ENCODE measurements at places on chromosomes 2 and 18.

DNA sequence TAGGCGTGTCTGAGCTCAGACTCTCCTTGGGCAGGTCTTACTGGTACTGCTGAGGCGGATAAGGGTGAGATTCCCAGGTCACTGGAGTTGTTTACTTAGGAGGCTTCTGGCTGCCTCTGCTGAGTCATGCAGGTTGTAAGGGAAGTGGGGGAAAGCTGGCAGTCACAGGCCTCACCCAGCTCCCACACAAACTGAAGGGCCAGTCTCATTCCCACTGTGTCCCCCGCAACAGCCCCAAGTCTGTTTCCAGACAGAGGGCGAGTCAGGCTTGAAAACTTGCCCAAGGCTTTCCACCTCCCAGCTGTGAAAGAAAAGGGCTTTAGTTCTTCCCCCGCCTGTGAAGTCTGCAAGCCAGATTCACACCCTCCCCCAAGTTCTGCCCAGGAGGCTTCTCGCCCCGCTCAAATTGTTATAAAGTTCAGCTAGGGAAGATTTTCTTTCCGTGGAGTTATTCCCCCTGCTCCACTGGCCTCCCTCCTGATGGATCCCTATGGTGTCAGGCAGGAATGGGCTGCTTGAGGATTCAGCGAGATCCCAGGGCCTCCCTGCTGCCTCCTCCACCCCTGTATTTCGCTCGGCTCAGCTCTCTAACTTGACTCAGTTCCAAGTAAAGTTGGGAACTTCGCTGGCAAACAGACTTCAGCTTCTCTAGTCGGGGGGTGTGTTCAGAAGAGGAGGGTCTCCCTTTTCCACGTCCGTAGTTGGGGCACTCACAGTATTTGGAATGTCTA, 248.6 kb downstream of the NR4A2 start:
- no peaks in the 10 kb centered on the region for H3K36me3 ChIP-seq
- H3K4me1 ChIP-seq = no peaks in the 10 kb centered on the region
- no peak overlapping the region for H3K27ac ChIP-seq

GRCh38 chr2:179170901-179171300, 93.7 kb downstream of the SESTD1 start:
- H3K27ac ChIP-seq = no peak overlapping the region
- H3K4me1 ChIP-seq = no peaks in the 10 kb centered on the region
- no peaks in the 10 kb centered on the region for H3K27me3 ChIP-seq
- no peak for DNase-seq

DNA sequence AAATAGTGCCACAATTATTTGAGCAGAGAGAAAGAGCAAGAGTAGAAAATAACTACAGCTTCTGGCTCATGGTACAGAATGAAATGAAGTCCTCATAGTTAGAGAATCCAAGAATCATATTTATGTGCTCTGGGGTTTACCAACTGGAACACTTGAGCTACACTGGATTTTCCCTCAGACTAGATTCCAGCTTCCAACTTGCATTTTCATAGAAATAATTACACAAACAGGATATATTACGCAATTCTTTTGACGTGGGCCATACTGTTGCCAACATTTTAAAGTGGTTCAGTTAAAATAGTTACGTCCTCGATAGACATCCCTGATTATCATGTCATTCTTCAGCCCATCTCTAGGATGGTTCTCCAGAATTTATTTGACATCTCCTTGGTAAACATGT, 129.2 kb downstream of the ETAA1 start:
- no peaks in the 10 kb centered on the region for H3K4me1 ChIP-seq
- H3K27me3 ChIP-seq = no peaks in the 10 kb centered on the region
- H3K27ac ChIP-seq = no peak overlapping the region

DNA sequence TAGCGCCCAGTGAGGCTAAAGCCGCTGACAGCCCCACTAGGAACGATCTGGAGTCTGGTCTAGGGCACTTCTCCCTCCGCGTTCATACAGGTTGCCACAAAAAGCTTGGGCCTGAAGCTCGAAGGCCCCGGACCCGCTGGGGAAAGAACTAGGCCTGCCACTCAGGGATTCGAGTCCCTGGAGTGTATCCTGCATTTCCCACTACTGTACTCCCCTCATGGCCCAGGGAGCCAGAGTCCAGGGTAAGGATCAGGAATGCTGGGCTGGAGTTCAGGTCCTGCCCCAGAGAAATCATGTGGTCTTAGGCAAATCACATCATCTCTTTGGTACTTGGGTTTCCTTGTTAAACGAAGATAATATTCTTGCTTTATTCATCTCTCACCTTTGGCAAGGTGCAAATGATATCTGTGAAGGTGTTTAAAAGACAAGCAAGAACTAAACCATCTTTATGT, 1.4 kb upstream of the ZFP36L2 start:
- peak overlapping the region; percentile 97 for H3K27ac ChIP-seq
- H3K4me3 ChIP-seq = peak overlapping the region; percentile 66
- H3K27me3 ChIP-seq = no peaks in the 10 kb centered on the region
- H3K4me1 ChIP-seq = peaks cover 33% of the 10 kb centered on the region
- no peak for DNase-seq
- peaks cover 12% of the 10 kb centered on the region for H3K36me3 ChIP-seq

GRCh38 chr2:100194951-100195350, 52.6 kb upstream of the AFF3 start:
- DNase-seq = peak; percentile 47
- H3K27ac ChIP-seq = no peak overlapping the region
- H3K4me3 ChIP-seq = no peak overlapping the region
- peaks cover 29% of the 10 kb centered on the region for H3K4me1 ChIP-seq
- no peaks in the 10 kb centered on the region for H3K36me3 ChIP-seq

DNA sequence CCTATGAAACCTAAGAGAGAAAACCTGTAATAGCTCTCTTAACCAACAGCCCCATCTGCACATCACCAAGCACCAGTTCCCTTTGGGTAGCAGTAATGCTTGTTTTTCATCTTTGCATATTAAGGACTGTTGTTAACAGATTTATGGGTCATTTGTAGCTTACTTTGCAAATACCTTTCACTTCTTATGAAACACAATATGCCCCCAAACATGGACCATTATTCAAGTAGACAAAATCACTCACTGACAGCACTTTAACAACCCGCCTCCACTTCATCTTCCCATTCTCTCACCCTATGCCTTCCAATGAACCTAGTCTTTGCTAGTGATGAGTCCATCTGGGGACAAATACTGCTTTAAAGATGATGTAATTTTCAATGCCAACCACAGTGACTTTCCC, 64.4 kb downstream of the GFPT1 start:
- H3K27ac ChIP-seq = no peak overlapping the region
- H3K4me1 ChIP-seq = no peaks in the 10 kb centered on the region
- H3K4me3 ChIP-seq = no peak overlapping the region

DNA sequence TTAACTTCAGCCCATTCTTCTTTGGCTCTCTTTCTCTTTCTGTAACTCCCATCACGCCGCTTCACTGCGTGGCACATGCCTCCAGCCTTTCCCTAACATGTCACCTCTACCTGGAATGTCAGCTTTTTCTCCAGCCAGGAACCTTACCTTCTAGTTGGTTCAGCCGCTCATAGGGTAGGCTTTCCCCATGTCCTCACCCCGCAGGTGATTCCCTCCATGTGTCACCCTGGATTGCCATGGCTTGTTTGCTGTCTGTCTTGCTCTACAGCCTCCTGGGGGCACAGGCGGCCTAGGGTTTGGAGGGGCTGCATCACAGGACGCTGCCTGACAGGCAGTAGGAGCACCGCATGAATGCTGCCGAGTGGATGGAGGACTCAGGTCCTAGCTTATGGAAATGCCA, 39.2 kb downstream of the ARHGEF4 start:
- no peaks in the 10 kb centered on the region for H3K27me3 ChIP-seq
- no peaks in the 10 kb centered on the region for H3K4me1 ChIP-seq
- H3K27ac ChIP-seq = no peak overlapping the region
- no peak for DNase-seq

GRCh38 chr2:48395658-48396057, 134.3 kb upstream of the STON1 start:
- no peak overlapping the region for H3K4me3 ChIP-seq
- no peak overlapping the region for H3K27ac ChIP-seq
- no peaks in the 10 kb centered on the region for H3K27me3 ChIP-seq
- no peak for DNase-seq

GRCh38 chr2:216156822-216157221, 47.7 kb downstream of the XRCC5 start:
- peaks cover 4% of the 10 kb centered on the region for H3K4me1 ChIP-seq
- no peak overlapping the region for H3K27ac ChIP-seq
- H3K36me3 ChIP-seq = peaks cover 33% of the 10 kb centered on the region
- no peaks in the 10 kb centered on the region for H3K27me3 ChIP-seq
- DNase-seq = no peak

DNA sequence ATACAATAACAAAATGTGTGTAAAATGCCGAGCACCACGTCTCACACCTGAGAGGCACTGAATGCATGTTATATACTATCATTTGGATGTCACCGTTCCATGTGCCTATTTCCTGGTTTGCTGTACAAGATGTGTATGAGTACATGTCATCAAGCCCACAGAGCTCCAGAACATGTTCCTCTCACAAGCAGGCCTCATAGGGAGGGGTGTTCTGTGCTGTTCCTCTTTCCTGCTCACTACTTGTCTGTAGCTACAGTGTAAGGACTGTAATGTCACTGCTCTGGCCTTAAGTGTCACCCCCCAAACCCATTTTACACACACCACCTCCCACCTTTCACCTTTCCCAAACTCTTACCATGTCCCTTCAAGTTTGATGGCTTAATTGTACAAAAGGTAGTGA, 1.8 kb downstream of the AFF3 start:
- no peak overlapping the region for H3K27ac ChIP-seq
- H3K4me1 ChIP-seq = no peaks in the 10 kb centered on the region
- no peaks in the 10 kb centered on the region for H3K36me3 ChIP-seq

DNA sequence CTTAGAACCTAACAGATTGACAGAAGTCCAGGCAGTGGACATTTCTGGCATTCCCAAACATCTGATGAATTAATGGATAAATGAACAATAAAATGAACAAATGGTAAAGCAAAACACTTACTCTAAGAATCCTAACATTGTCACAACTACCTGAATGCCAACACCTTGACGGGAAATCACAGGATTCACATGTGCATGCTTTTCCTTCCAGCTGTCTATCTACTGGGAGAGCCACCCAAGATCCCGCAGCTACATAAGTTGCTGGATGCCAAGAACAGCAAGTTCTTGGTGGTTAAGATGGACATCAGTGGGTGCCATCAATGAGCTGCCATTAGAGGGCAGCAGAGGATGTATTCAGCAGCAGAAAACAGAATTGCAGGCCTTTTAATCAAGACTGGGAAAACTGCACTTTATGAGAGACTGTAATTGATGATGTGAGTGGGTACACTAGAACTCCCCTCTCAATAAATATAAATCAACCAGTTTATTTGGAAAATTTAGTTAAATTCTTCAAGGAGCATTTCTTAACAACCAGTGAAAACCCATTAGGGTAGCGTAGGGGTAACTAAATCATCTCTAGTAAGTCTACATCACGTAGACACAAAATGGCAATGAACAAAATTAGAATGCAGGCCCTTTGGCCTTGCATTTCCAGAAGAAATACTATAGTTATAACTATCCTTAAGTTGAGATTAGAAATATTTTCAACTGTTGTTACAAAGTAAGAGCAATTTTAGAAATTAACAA, 45.6 kb downstream of the SESTD1 start:
- DNase-seq = peak; percentile 87
- H3K27me3 ChIP-seq = no peaks in the 10 kb centered on the region
- H3K36me3 ChIP-seq = no peaks in the 10 kb centered on the region
- peaks cover under 1% of the 10 kb centered on the region for H3K4me1 ChIP-seq
- no peak overlapping the region for H3K27ac ChIP-seq

All from lung (tissue), 17 donors.